Thoracic aorta (tissue), 2 donors: ENCODE measurements at places on chromosomes 2 and 18.

DNA sequence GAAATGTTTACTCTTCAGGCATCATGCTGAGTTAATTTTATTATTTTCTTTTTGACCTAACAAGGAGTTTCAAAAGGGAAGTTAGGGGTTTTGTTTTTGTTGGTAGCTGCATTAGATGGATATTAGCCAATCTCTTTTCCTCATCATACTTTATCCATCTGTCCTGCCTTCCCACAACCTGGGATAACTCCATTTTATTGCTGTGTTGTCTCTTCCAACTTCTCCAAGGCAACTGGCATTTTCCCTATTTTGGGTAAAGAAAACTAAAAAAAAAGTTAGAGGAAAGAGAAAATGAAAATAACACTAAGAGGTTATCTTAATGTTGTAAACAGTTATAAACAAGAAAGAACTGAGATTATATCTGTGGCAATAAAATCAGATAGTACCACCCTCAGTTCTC, 147.0 kb downstream of the PID1 start:
- no peak for DNase-seq
- H3K27ac ChIP-seq, result no peak overlapping the region
- H3K27me3 ChIP-seq, result no peaks in the 10 kb centered on the region

- H3K4me3 ChIP-seq, result no peak overlapping the region
- H3K36me3 ChIP-seq, result no peaks in the 10 kb centered on the region
- H3K27me3 ChIP-seq, result no peaks in the 10 kb centered on the region
- no peaks in the 10 kb centered on the region for H3K4me1 ChIP-seq
- H3K27ac ChIP-seq, result no peak overlapping the region
Measured at GRCh38 chr2:70479816-70480215, 73.8 kb downstream of the TGFA start.

- H3K36me3 ChIP-seq, result no peaks in the 10 kb centered on the region
- no peaks in the 10 kb centered on the region for H3K27me3 ChIP-seq
- H3K4me3 ChIP-seq, result no peak overlapping the region
- no peaks in the 10 kb centered on the region for H3K4me1 ChIP-seq
Measured at GRCh38 chr2:121816797-121817196, 61.3 kb downstream of the TSN start.

DNA sequence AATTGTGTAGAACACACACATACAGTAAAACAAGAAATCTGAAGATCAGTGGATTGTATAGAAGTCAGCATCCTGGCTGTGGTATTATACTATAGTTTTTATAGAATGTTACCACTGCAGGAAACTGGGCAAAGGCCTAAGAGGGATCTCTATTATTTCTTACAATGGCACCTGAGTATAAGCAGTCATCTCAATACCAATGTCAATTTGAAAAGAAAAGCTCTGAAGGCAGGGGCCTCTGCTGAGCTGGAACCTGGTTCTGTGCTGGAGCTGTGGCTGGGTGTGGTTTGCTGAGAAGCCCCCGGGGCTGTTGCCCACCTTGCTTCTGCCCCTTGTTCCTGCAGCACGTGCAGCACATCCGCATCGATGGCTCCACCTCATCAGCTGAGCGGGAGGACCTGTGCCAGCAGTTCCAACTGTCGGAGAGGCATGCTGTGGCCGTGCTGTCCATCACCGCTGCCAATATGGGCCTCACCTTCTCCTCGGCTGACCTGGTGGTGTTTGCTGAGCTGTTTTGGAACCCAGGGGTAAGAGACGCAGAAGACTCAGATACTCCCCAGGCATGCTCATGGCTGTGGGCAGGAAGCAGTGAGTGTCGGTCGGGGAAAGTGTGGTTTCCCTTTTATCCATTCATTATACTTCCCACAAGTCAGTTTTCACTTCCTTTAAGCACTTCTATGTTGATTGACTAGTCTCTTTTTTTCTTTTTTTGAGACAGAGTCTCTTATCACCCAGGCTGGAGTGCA, 23.5 kb upstream of the RPL37A start:
- no peaks in the 10 kb centered on the region for H3K4me1 ChIP-seq
- no peak overlapping the region for H3K27ac ChIP-seq

DNA sequence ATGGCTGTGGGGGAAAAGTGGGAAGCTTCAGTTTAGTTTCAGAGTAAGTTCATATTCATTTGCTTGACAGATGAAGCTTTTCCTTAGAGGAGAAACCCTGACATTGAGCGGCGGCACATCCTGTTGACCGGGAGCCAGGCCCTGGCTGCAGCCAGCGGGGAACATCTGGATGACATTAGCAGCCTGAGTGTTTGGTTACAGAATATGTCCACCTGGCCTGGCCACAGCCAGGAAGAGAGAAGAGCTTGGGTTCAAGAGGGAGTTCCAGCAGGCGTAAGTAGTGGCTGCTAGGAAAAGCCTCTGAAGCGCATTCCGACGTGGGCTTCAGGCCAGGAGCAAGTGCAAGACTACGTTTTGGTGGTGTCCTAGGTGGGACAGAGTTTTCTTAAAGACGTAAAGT, 144.9 kb upstream of the MYCN start:
- no peak overlapping the region for H3K4me3 ChIP-seq
- no peaks in the 10 kb centered on the region for H3K4me1 ChIP-seq

- DNase-seq, result no peak
- no peaks in the 10 kb centered on the region for H3K36me3 ChIP-seq
- H3K27ac ChIP-seq, result no peak overlapping the region
- peak overlapping the region; percentile 37 for H3K4me3 ChIP-seq
- no peaks in the 10 kb centered on the region for H3K27me3 ChIP-seq
Measured at GRCh38 chr2:171086352-171087290, 74.1 kb downstream of the TLK1 start.

- H3K27ac ChIP-seq, result no peak overlapping the region
- H3K36me3 ChIP-seq, result no peaks in the 10 kb centered on the region
- H3K27me3 ChIP-seq, result no peaks in the 10 kb centered on the region
- DNase-seq, result no peak
- no peak overlapping the region for H3K4me3 ChIP-seq
- no peaks in the 10 kb centered on the region for H3K4me1 ChIP-seq
Measured at GRCh38 chr2:70354264-70354949, 52.5 kb upstream of the FAM136A start.

DNA sequence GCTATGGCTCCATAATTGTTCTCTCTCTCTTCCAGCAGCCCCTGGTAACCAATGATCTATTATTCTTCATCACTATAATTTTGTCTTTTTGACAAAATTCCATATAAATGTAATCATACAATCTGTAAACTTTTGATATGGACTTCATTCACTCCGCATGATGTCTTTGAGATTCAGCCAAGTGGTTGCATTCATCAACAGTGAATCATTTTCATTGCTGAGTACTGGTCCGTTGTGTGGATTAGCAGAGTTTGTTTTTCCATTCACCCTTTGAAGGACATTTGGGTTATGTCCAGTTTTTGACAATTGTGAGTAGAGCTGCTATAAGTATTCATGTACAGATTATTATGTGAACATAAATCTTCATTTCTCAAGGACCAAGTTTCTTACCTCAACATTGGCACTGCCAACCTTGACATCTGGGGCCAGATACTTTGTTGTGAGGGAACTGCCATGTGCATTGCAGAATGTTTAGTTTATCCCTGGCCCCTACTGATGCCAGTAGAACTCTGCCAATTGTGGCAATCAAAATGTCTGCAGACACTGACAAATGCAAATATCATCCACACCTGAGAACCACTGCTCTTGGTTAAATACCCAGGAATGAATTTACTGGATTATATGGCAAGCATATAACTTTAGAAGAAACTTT, 48.4 kb upstream of the BCL2L11 start:
- no peaks in the 10 kb centered on the region for H3K36me3 ChIP-seq
- DNase-seq, result no peak
- H3K4me1 ChIP-seq, result peaks cover 12% of the 10 kb centered on the region
- no peaks in the 10 kb centered on the region for H3K27me3 ChIP-seq

DNA sequence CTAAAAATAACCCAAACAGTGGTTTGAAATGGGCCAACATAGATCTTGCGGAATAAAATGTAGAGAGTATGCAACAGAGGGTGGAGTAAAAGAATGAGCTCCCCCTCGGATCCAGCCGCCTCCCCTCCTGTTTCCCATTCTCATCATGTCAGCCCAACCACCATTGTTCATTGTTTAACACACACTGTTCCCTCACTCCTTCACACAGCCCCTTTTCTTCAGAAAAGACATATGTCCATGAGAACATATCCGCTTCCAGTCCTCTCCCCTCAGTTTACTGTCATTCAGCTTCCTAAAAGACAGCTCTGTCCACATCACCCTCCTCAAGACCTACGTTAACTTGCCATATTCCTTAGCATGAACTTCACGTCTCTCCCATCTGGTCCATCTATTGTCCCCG, 62.9 kb upstream of the SERTAD2 start:
- peaks cover 8% of the 10 kb centered on the region for H3K4me1 ChIP-seq
- DNase-seq, result no peak
- no peak overlapping the region for H3K4me3 ChIP-seq
- H3K27ac ChIP-seq, result no peak overlapping the region
- no peaks in the 10 kb centered on the region for H3K27me3 ChIP-seq

DNA sequence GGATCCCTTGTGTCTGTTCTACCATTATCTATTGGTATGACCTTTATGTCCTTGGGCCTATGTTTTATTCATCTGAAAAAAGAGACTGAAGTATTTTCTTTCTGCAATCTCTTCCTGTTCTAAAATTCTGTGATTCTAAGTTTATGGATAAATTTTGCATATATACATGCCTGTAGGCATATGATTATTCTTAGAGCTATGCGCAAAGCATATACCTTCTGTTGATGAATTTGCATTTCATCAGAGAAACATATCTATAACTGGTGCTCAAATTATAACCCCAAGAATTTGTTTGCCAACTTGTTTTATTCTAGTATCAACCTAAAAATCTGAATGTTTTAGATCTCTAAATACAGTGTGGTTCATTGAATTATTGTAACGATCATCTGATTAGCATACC, 6.7 kb downstream of the CACNB4 start:
- H3K36me3 ChIP-seq, result no peaks in the 10 kb centered on the region
- no peak overlapping the region for H3K4me3 ChIP-seq
- no peaks in the 10 kb centered on the region for H3K4me1 ChIP-seq
- H3K27ac ChIP-seq, result no peak overlapping the region
- no peaks in the 10 kb centered on the region for H3K27me3 ChIP-seq

DNA sequence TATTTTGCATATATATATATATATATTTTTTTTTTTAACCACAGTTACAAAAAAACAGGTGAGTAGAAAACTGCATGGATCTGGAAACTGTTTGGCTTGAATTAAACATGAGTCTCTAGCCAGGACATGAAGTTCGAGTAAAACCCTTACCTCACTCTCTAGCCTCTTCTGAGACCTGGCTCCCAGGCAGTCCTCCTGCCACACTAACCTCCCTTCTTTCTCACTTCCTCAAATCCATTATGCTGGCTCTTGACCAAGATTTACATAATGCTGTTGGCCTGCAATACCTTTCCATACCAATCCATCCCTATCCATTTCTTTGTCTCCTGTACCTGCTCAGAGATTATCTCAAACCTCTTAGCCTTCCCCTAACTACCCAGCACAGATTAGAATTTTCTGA, 34.0 kb downstream of the PIGN start:
- no peak overlapping the region for H3K4me3 ChIP-seq
- H3K36me3 ChIP-seq, result no peaks in the 10 kb centered on the region
- DNase-seq, result no peak
- no peaks in the 10 kb centered on the region for H3K4me1 ChIP-seq
- H3K27ac ChIP-seq, result no peak overlapping the region

DNA sequence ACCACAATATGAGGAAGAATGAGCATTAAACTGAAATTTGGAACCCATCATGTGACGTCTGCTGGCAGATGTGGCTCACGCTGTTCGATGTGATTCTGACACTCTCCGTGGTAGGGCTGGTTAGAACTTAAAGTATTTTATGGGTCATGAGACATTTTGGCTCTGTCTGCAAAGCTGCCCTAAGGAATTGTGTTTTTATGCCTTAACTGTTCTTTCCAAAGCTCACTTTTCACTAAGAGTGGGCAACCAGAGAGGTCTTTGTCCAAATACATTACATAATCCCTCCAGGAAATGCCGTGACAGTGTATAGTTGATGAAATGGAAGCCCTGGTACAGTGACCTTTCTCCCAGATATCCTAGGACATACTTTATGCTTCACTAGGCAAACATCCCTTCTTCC, 119.1 kb downstream of the AQP4 start:
- no peaks in the 10 kb centered on the region for H3K27me3 ChIP-seq
- no peaks in the 10 kb centered on the region for H3K36me3 ChIP-seq
- no peak for DNase-seq

GRCh38 chr2:1173528-1173927, 222.9 kb downstream of the SNTG2 start:
- no peak overlapping the region for H3K4me3 ChIP-seq
- no peaks in the 10 kb centered on the region for H3K27me3 ChIP-seq
- H3K36me3 ChIP-seq, result no peaks in the 10 kb centered on the region

- H3K36me3 ChIP-seq, result no peaks in the 10 kb centered on the region
- H3K4me1 ChIP-seq, result no peaks in the 10 kb centered on the region
- H3K27me3 ChIP-seq, result no peaks in the 10 kb centered on the region
- no peak overlapping the region for H3K27ac ChIP-seq
- DNase-seq, result no peak
- no peak overlapping the region for H3K4me3 ChIP-seq
Measured at GRCh38 chr2:139218181-139218580, 438.0 kb upstream of the NXPH2 start.

DNA sequence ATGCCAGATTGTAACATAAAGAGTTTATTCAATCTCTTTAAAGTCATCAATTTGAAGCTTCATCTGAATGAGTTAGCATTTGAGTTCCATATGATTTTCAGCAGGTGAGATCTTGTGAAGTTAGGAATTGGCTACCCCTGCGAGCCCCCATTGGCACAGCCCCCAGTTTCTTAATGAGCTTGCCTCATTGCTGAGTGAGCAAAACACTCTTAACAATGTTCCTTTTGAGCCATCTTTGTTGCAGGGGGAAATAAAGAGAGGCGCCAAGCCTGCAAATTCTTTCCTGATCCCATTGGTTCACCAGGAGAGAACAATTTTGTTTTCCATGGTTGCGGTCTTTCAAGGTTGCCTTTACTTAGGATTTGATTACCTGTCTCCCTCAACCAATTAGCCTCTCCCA, 18.7 kb downstream of the DPP10 start:
- H3K27ac ChIP-seq, result no peak overlapping the region
- H3K27me3 ChIP-seq, result no peaks in the 10 kb centered on the region
- no peaks in the 10 kb centered on the region for H3K36me3 ChIP-seq
- H3K4me1 ChIP-seq, result no peaks in the 10 kb centered on the region

DNA sequence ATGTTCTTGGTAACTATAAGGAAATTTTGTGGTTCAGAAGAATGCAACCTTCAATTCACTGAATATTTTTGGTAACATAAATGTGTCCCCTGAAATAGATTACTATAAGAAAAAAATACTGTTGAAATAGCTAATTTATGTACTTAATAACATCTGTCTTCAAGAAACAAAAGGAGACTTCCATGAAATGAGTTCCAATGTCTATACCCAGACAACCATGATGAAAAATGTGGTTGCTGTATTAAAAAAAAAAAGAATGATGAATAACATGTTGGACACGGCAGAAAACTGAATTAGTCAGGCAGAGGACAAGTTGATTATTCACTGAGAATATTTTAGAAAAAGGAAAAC, 98.5 kb downstream of the TACR1 start:
- H3K27ac ChIP-seq, result no peak overlapping the region
- no peak for DNase-seq
- no peak overlapping the region for H3K4me3 ChIP-seq
- H3K4me1 ChIP-seq, result no peaks in the 10 kb centered on the region
- H3K36me3 ChIP-seq, result no peaks in the 10 kb centered on the region
- H3K27me3 ChIP-seq, result no peaks in the 10 kb centered on the region
